ENCODE measurements at places on chromosomes 2 and 18. TPM values are rescaled to one million over a fixed set of nuclear protein-coding genes. Genes with fewer than 3 reads are reported as not detected.

DNA sequence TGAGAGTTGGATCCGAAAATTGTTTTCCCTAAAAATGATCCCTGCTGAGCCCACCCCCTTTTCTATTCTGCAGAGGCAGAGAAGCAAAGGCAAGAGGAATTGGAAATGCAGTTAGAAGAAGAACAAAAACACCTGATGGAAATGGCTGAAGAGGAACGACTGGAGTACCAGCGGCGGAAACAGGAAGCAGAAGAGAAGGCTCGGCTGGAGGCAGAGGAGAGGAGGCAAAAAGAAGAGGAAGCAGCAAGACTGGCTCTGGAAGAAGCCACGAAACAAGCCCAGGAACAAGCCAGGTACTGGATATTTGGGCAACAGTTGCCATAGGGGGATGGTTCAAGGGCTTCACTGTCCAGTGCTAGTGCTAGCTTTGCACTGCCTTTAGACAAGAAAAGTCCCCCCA is 41.7 kb downstream of the SUMO1 start:
- DNase-seq = no peak

DNA sequence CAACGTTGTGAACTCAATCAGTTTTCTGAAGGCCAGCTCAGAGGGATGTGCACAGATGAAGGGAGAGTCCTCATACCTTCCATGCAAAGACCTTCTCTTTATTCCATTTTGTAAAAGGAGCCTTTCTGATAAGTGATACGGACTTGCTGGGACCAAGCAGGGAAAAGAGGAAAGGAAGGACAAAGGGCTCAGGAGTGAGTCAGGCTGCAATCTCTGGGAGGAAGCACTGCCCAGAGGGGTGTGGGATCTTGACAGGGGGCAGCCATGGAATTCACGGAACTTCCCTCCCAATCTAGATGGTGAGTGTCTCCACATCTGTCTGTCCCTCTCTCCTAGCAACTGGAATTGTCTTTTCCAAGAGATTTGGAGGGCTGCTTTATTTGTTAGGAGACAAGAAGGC is 281.4 kb upstream of the CELF4 start:
- no peak for DNase-seq

DNA sequence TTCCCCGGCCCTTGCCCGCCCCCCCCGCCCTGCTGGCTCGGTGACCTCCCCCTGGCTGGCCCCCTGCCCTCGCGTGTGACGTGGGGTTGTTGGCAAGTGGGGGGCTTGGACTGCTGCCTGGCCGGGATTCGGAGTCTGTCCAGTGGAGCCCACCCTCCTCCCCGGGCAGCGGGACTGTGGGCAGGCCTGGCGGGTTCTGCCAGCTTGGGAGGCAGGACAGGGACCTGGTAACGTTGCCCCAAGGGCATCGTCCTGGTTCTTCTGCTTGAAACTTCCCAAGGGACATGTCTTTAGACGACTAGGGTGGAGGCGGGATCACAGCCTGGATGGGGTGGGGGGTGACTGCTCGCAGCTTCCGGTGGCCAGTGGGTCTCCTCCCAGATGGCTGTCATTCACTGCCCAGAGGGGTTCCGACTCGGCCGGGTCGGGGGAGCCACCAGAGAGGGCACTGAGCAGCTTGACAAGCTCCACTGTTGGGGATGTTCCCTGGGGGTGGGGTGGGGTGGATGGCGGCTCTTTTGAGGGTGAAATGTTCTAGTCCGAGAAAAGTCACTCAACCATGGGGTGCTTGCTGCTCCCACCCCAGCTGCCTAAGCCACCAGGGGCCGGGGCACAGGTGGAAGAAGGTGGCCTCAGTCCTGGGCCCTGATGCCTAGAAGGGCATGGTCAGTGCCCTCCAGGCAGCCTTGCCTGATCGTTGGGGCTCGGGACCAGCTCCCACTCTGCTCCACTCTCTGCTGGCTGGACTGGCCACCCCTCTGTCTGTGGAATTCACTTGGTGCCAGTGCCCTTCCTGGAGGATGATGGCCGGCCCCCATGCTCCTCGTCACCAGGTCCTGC is 4.3 kb upstream of the HS6ST1 start:
- peak; percentile 46 for DNase-seq

DNA sequence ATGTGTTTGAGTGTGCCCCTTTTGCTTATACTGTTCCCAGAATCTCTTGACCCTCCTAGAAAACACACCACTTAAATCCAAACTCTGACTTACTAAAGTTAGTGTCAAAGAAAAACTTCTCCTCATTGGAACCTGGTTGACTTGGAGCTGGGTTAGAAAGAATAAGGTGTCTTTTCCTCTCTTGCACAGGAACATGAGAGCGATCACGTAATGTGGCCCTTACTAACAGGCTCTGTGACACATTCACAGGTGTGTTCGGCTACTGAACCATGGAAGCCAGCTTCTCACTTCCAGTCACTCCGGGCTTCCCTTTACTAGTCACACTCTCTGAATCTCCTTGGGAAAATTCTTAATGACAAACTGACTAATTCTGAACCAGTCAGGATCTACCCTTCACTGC is 5.4 kb upstream of the POU3F3 start:
- no peak for DNase-seq

Gene DOCK10
- 35.0 TPM for total RNA-seq

DNA sequence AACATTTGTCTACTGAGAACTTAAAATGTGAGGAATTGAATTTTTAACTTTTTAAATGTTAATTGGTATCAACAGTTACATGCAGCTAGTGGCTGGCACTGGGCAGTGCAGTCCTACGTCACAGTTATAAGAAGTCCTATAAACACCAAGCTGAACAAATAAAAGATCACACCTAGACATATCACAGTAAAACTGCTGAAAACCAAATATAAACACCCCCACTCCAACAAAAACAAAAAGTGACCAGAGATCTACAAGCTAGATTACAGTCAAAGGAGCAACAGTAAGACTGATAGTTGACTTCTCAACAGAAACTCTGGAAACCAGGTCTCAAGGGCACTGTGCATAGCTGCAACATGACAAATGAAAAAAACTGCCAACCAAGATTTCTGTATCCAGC is 19.4 kb downstream of the TLK1 start:
- no peak for DNase-seq

- DNase-seq = no peak
These were observed 59.4 kb upstream of the RAPH1 start for GRCh38 chr2:203594541-203594940.

GRCh38 chr18:9916077-9916639 is 2.3 kb downstream of the VAPA start:
- no peak for DNase-seq

Gene RGPD3
- 0.35 TPM for total RNA-seq

Data from adrenal gland (tissue), 19 donors.